NCI-H187 treated with DMSO at 0.1 percent for 48 hours (cell line): ENCODE measurements at places on chromosomes 2 and 18.

DNA sequence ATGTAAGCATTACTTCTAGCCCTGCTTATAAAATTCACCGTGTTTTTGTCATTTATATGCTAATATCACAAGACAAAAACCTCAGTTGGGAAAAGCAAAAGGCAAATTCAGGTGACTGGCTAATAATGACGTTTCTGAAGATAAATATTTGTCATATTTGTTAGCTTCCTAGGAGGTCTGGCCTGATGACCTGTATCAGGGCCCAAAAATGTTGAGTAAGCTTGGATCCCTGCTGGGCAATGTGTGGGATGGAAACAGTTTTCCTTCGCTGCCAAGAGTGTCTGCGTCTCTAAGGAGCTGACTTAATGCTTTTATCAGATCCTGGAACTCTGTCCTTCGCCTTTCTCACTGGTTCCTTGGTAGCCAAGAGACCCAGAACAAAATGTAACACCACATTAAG, 230.1 kb upstream of the PXDN start:
- no peak for DNase-seq

DNA sequence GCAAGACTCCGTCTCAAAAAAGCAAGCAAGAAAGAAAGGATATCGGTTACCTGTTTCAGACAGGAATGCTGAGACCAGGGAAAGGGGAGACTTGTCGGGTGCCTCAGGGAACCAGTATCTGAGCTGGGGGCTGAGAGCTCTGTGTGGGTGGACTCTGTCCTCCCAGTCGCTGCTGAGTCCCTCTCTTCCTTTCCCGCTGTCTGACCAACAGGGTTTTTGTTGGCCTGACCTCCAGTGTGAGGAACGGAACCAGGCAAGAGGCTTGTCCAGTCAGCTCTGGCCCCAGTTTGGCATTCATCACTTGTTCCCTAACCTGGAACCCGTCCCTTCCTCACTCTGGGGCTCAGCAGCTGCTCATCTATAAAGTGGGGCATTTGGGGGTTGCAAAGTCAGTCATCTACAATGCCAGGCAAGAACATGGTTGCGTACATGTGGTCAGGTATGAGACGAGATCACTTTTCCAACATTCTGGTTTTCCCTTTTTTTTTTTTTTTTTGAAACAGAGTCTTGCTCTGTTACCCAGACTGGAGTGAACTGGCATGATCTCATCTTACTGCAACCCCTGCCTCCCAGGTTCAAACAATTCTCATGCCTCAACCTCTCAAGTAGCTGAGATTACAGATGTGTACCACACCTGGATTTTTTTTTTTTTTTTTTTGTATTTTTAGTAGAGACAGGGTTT, 116.4 kb downstream of the PLB1 start:
- DNase-seq = no peak

- no peak for DNase-seq
Observed at GRCh38 chr2:120536141-120536540, 190.2 kb downstream of the INHBB start.

- DNase-seq = no peak
Observed at GRCh38 chr18:683531-683930, 26.1 kb downstream of the TYMS start.

- no peak for DNase-seq
Observed at GRCh38 chr18:71827301-71827700, 716.8 kb downstream of the CBLN2 start.

GRCh38 chr18:23106575-23106974, 28.7 kb upstream of the CABLES1 start:
- no peak for DNase-seq

DNA sequence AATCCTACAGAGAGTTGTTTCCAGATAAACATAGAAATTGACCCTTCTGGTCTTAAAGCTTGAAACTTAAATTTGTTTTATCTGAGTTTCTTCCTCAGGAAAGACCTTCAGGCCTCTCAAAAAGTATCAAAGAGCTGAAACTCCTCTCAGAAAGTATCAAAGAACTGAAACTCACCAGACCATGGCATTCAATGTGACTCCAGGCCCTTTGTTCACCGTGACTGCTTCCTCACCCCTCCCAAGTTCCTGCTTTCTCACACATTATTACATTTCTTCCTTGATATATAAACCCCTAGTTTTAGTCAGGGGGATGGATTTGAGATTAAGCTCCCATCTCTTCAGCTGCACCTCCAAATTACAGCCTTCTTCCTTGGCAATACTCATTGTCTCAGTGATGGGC, 6.0 kb downstream of the ANKMY1 start:
- DNase-seq = no peak

GRCh38 chr2:47026748-47027534, 111.3 kb upstream of the MCFD2 start:
- DNase-seq = no peak

DNA sequence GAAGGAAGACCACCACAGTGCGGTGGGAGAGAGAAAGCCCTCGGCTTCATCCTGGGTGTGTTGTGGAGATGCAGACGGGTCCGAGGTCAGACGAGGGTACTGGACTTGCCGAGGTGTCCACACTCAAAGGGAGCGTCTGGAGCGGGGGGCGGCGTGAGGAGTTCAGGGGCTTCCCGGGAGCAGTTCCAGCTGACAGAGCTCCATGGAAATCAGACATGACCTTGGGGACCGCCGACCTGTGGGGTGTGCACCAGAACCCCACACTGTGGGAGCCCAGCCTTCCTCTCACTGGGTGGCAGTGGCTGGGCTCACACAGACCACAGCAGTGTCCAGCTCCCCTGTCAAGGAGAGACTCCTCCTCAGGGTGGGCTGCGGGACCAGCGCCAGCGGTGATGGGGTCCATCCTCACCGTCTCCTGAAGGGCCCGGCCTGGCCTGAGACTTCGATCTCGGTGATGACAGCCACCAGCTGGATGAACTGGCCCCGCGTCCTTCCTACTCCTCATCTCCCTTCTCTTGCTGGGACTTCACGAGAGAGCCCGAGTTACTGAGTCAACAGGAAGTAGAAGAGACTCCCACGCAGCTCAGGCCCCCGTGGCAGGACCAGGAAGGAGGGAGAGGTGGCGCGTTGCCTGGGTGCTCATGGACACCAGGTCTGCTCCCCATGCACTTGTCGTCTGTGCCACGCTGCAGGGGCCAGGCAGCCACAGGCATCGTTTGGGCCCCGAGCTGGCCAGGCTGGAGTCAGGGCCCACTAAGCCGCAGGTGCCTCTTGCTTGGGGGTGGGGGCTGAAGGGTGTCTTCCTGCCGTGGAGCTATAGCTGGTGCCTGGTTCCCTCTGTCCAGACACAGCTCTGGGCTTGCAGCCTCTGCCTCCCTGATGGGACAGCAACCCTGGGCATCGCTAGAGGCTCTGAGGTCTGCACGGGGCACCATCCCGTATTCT, 101.9 kb upstream of the CTDP1 start:
- DNase-seq = no peak

DNA sequence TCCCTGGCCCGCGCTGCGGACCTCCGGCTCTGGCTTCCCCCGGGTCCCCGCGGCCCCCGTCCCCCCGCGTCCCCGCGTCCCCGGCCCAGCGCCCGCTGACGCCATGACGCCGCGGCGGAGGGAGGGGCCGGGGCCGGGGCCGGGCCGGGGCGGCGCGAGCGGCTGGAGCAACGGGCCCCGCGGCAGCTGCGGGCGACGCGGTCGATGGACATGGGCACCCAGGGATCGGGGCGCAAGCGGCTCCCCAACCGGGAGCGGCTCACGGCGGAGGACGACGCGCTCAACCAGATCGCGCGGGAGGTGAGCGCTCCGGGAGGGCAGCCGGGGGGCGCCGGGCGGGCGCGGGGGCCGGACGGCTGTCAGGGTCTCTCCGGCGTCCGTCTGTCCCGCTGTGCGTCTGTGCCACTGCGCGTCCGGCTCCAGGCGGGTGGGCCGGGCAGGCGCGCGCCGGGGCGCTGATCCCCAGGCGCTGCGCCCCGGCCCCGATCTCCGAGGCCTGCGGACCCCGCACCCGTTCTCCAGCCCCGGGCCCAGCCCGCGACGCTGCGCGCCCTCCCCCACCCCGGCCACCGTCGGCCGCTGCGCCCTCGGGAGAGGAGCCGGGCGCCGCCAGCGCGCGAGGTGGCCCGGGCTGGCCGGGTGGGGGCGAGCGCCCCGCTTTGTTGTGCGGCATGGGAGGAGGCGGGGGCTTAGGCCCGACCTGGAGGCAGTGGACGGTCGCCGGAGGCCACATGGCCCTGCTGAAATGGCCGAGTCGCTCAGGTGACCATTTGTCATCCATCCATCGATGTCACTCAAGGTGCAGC, at the start of gene LRRFIP1:
Gene LRRFIP1, plus strand, starts transcription at position 147 of the 806 bp plus-strand sequence. Its CDS starts 58 bp downstream, at position 205.
- DNase-seq = no peak

GRCh38 chr18:47832348-47832747, 98.1 kb downstream of the SMAD2 start:
- DNase-seq = no peak

- no peak for DNase-seq
Observed at GRCh38 chr2:98473995-98474780, 29.5 kb downstream of the INPP4A start.

- DNase-seq = no peak
Observed at GRCh38 chr2:67670747-67671183, 273.6 kb downstream of the ETAA1 start.

DNA sequence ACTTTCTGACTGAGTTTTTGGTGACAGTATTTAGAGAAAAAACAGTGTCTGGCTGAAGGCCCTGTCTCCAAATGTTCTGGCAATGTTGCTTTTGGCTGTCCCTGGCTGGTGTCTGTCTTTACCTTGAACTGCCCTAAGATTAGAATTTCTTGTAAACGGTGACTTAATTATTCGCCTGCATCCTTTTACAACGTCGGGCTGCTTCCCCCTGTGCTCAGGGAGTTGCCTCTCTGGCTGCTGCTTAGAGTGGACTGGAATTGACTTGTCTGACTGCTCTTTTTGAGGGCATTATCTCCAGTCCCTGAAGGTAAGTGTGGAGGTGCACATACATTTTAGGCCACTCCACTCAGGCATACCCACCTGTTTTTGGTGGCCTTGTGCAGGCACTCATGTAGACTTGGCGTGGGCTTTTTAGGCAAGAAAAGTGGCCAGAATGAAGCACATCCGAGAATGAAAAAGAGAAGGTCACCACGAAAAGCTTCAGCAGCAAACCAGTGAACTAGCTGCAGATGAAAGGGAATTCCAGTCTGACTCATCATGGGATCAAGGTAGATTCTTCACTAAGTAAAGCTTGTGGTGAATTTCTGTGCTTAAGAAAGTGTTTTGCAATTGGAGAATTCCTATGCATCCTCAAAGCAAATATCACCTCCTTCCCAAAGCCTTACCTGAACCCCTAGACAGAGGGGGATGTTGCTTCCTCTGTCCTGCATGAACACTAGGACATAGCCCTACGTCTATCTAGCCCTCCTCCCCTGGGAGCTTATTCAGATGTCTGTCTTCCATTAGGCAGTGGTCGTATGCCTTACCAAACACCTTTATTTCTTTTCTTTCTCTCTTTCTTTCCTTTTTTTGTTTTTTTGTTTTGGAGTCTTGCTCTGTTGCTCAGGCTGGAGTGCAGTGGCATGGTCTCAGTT, 230.3 kb upstream of the TRIB2 start:
- no peak for DNase-seq

- no peak for DNase-seq
Observed at GRCh38 chr2:177646791-177647190, 254.2 kb downstream of the AGPS start.

DNA sequence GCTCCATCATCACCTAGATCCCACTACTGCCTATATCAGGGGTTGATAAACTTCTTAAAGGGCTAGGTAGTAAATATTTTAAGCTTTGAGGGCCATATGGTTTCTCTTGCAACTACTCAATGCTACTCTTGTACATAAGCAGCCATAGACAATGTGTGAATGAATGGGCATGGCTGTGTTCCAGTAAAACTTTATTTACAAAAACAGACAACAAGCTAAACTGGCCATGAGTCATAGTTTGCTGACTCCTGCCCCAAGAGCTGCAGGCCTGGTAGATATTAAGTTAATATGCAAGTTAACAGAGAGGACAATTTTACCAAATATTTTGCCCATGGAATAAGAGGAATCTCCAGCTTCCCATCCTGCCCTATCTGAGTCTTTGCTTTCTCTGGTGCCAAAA, 29.8 kb upstream of the MYO3B start:
- no peak for DNase-seq

GRCh38 chr2:41580806-41581205, 467.0 kb upstream of the PKDCC start:
- no peak for DNase-seq

- no peak for DNase-seq
Observed at GRCh38 chr2:187434342-187434785, 13.7 kb downstream of the CALCRL start.

- no peak for DNase-seq
Observed at GRCh38 chr2:206250041-206250897, 24.2 kb upstream of the ZDBF2 start.

- DNase-seq = no peak
Observed at GRCh38 chr18:62332964-62333695, 8.0 kb downstream of the TNFRSF11A start.
